Foreskin keratinocyte (primary cell): ENCODE measurements at places on chromosomes 2 and 18. TPM values are rescaled to one million over a fixed set of nuclear protein-coding genes. Genes with fewer than 3 reads are reported as not detected.

Gene CFC1B
- total RNA-seq = not detected in 2 replicates

Gene GDF7
- total RNA-seq = not detected in 2 replicates

Gene ACADL
- total RNA-seq = 0.18 TPM in 1 of 2 replicates, not detected in the other

Gene FKBP1B
- total RNA-seq = 15.2 and 16.7 TPM in 2 replicates

Gene NMUR1
- total RNA-seq = not detected in 2 replicates
